ENCODE measurements at places on chromosomes 3 and 15.

DNA sequence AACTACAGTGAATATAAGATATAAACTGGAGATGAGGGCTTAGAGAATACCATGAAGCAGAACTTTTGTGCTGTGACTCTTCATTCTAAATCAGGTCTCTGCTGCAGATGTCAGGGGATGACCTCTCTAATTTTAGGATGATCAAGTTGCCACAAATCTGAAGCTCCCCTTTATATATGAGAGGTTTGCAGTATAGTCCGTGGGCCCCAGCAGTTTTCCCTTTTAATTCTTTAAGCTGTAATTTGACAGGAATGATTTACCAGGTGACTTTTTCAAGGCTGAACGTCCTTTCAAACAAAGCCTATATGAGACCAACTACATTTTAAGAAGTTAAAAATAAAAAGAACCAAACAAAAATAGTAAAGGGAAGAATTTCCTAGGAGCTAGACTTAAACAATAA is 4.9 kb upstream of the PLOD2 start:
- no peak for DNase-seq

- DNase-seq, result no peak
Measured at GRCh38 chr3:127132876-127133275, 60.1 kb upstream of the PRR23E start.

- no peak for DNase-seq
Measured at GRCh38 chr3:124044956-124045355, 53.0 kb upstream of the ROPN1 start.

GRCh38 chr3:124558991-124559845 is 171.0 kb upstream of the UMPS start:
- peak; percentile 86 for DNase-seq

DNA sequence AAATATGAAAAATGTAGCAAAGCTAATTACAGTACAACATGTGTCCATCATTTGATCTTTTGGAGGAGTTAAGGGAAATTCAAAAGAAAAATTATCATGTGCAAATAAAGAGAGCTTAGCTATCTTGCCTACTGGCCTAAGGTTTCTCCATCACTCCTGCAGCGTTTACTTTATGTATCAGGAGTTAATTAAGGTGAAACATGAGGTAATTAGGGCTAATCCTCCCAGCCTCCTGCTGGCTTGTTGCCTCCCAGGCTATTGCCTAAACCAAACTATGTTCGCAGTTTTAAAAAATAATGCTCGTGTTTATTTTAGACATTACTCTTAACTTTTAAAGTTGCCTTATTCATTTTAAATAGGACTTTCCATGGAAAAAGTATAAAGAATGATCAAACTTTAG is 367.5 kb downstream of the ROBO2 start:
- DNase-seq, result no peak

- no peak for DNase-seq
Measured at GRCh38 chr3:167885277-167885676, 149.8 kb downstream of the SERPINI1 start.

DNA sequence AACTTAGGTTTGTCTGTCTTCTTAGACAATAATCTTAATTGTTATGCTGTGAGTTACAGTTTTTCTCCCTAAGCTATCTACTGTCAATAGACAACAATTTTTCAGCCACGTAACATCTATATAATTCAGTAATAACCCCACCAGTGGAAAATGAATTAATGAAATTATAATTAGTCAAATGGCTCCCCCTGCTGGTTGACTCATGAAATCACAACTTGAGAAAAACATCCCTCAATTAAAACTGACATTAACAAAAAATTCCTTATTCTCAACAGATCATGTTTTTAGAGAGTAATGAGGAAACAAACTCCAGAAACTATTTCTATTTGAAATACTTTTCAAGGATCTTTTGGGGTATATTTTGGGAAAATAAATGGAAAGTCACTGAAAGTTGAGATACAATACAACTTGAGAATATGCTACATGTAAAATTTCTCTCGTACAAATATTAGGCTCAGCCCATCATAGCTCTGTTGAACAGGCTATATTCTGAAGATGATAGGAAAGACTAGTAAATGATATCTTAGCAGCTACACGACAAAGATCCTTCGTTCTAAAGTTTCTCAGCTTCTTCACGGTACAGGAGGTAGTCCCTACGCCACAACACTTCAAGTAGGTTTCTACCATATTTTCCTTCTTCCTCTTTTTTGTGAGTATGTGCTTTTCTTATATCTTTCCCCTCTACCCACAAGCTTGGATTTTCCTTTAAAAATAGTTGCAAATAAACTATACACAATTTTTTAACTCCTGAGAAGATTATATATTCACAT is 20.7 kb downstream of the PPP1R2 start:
- DNase-seq, result no peak
